ENCODE measurements at places on chromosomes 11 and 22.

GRCh38 chr11:124897674-124898262, at the start of gene ROBO4:
Gene ROBO4 (minus strand): TSS chr11:124897865. CDS start chr11:124897795, 70 bp downstream.
- DNase-seq: no peak

GRCh38 chr11:74860743-74861142, 88.1 kb downstream of the XRRA1 start:
- DNase-seq: no peak

GRCh38 chr11:108340973-108341372, 118.1 kb downstream of the ATM start:
- DNase-seq: no peak

DNA sequence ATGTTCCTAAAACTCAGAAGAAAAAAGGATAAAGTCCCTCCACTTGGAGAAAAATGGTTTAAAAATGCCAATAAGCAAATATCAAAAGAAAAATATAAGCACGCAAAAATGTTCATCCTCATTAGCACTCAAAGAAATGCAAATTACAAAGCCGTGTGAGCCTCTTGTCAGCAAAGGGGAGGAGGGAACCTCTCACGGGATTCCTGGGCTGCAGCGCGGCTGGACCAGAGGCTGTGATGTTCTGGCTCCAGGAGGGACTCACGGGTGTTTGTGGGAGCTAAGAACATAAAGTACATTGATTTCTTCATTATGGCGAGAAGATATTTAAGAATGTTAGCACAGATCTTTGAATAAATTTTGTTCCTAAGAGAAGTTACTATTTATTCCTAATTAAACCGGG, 1451.2 kb downstream of the BRD1 start:
- no peak for DNase-seq

- DNase-seq: no peak
Measured at GRCh38 chr11:6531267-6531752, 34.2 kb downstream of the DNHD1 start.

- DNase-seq: no peak
Measured at GRCh38 chr22:47994601-47995263, 1232.3 kb downstream of the TBC1D22A start.

DNA sequence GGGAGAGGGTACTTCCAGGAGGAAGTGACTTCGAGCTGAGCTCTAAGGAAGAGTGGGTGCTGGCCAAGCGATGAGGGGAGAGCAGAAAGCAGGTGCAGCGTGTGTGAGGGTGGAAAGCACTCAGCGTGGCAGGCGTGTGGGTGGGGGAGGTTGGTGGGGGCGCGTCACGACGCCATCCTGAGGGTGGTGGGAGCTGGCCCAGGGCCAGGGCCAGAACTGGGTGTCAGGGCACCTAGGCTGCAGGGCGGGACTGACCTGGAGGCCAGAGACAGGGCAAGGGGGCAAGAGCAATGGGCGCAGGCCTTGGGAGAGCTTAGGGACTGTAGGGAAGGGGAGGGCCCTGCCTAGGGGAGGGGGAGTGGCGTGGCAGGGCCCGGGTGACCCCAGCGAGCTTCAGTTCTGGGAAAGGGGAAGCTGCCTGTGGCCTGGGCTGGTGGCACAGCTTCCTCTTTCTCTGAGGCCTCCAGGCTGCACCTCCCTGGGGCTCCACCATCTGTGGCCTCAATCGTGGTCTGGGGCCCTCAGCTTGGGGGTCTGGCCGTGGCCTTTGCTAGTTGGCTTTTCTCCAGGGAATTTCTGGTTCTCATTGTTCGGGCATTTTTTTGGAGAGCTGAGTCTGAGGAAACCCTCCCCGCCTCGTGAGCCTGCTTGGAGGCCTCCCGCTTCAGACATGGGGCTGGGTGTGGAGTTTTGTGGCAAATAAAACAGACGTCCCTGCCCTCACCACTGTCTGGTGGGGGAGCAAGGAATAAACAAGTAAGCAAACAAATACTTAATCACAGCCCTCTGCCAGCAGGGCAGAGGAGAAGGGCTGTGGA, 8.9 kb downstream of the RELT start:
- DNase-seq: no peak

Measured in omental fat pad (tissue), 4 donors.